Stimulated activated CD8-positive, alpha-beta memory T cell treated with anti-CD3 and anti-CD28 coated beads, Interleukin-2, amount 100 ng/mL, for 1 hour (primary cell): ENCODE measurements at places on chromosomes 11 and 22.

- no peak for DNase-seq
Observed at GRCh38 chr11:3982431-3982830, 112.2 kb upstream of the RRM1 start.

DNA sequence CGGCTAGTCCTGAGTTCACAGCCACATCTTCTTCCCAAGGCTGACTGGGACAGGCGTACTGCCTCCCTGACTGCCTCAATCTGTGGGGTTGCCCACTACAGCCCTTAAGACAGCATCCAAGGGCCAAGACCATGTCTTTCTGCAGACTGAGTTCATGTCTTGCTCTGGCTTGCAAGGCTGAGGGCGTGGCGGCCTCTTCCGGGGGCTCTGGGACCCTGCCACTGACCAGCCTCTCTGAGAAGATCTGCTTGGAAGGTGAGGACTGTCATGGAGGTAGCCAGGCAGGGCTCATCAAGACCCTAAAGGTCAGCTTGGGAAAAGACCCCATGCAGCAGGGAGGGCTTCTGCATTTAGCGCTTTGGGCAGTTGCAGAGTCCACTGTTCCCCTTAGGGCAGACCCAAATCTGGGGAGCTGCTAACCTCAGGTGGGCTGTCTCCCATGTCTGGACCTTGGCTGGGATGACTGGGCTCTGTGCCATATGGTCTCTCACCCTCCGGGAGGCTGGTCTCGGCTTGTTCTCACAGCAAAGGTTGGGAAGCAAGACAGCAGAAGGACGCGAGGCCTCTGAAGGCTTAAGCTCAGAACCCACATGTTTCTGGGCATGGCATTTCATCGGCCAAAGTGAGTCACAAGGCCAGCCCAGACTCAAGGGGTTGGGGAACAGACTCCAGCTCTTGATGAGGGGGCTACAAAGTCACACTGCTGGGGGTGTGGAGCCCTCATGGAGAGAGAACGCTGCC is 109.1 kb upstream of the LMO1 start:
- DNase-seq: no peak

DNA sequence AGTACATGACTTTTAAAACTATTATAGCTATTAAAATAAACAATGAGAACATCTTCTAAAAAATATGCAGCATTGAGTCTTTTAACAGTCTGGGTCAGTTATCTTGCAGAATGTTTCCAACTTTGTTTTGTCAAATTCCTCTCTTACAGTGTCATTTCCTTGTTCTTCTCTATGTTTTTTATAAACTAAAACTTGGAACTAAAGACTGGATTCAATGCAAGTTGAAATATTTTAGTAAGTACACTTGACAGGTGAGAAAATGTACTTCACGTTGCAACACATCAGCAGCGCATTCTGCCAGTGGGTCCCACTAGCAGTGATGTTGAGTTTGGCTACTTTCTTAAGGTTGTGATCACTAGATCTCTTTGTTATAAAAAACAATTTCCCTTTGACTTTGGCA is 1407.6 kb upstream of the RAG2 start:
- DNase-seq: no peak

DNA sequence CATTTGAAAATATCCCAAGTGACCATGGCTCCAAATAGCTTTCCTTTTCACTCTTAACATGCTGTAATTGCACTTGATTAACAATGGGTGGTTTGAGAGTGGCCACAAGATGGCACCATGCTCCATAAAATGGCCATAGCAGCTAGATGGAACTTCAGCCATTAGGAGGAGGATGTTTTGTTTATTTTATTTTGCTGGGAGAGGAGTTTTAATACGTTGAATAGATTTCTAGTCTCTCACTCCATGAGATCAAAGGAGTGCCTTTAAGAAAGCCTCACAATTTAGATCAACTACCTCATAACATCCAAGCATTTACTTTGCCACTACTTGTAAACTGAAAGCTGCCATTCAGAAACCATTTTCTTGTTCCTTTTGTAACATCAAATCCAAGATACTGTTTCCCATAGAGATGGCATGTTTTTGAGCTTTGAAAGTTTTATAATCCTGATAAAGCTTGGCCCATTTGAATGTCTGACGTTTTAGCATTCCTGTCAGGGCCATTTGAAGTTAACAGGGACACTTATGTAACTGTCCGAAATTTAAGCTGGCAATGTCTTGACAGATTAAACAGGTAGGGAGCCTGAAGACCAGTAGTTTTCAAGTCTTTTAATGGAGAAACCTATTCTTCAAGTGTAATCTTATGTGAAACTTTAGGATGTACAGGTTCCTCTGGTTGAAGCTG is 4.7 kb downstream of the FEN1 start:
- peak; percentile 39 for DNase-seq

DNA sequence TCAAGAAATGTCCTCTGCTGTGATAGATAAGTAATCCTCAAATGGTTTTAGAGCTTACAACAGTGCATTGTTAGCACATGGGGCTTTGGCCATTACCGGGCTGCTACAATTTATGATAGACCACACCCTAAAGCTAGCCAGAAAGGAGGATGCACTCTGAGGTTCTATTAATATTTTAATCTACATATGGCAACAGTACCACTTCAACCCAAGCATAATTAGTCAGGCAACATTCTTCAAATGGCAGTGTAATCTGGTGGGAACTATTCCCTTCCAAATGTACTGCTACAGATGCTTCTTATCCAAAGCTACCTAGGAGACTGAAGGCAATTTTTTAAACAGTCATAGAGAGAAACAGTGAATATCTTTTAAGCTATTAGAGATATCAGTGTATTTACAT is 697.6 kb downstream of the KCNA4 start:
- no peak for DNase-seq

GRCh38 chr11:63567044-63567840 is 4.1 kb upstream of the PLAAT2 start:
- DNase-seq: peak; percentile 36

GRCh38 chr22:39718921-39719475 is 148.4 kb downstream of the CACNA1I start:
- DNase-seq: no peak

DNA sequence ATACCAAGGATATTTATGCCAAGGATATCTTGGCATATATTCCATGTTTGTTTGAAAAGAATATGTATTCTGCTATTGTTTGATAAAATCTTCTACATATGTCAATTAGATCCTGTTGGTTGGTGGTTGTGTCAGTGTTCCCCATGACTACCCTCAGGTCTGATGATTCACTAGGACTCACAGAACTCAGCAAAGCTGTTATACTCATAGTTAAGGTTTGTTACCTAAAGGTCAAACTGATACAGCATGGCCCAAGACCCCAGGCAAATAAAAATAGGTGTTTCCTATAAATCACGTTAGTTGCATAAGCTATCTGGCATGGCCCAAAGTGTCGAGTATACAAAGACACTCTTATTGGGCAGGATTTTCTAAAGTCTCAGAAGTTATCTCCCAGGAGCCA is 30.2 kb upstream of the B3GNT6 start:
- no peak for DNase-seq

- DNase-seq: no peak
Observed at GRCh38 chr22:40400159-40400558, 29.8 kb downstream of the SGSM3 start.

DNA sequence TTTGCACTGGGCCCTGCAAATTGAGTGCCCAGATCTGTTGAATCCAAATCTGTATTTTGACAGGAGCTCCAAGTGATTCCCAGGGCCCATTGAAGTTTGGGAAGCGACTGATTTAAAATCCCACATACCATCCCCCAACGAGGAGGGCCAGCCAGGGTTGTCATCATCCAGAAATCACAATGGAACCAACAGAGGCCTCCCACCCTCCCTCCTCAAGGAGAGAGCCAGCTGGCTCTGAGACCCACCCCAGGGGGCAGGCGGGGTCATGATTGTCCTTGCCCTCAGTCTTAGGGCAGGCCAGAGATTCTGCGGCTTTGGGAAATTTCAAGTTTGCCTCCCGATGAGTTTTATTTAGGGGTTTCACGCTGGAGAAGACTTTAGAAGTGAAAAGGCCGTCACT is 358.2 kb downstream of the MN1 start:
- no peak for DNase-seq

DNA sequence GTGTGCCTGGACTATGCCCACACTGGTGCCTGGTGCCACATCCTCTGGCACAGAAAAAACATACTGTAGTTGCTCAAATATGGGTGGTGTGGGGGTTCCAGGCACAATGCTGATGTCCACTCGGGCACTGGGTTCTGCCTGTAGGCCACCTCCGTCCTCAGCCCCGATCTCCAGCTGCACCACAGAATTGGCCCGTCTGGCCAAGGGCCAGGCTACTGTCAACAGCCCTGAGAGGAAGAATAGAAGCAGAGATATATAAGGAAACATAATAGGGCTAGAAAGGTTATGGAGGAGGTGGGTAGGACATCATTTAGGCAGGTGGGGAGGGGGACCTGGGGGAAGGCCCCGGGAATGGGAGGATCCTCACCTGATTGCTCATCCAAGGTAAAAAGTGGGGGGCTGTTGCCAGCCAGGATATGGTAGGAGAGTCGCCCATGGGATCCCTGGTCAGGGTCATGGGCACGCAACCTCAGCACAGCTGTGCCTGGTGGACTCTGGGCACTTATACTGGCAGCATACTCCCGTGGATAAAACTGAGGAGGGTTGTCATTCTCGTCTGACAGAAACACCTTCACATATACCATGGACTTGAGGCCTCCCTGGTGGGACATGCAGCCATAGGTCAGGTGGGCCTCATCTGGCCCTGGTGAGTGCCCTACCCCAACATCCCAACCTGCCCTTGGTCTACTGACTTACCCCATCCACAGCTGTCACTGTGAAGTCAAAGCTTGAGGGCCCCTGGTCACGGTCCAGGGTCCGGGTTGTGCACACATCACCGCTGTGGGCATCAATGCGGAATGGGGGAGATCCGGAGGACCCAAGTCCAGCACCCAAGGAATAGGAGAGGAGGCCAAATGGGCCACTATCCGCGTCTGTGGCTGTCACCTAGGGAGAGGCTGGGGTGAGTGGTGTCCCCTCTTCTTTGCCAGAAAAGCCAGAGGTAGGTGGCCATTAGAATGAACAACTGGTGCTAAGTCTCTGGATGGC is 14.5 kb upstream of the TPP1 start:
- no peak for DNase-seq

GRCh38 chr11:34063061-34063795 is 11.7 kb downstream of the CAPRIN1 start:
- no peak for DNase-seq

GRCh38 chr22:37210041-37210803 is 2.1 kb downstream of the SSTR3 start:
- no peak for DNase-seq

GRCh38 chr11:100687630-100688395 is 725 bp downstream of the ARHGAP42 start:
- no peak for DNase-seq

GRCh38 chr11:62125316-62125715 is 1.5 kb downstream of the INCENP start:
- no peak for DNase-seq

- DNase-seq: no peak
Observed at GRCh38 chr11:12885717-12886239, 123.3 kb upstream of the RASSF10 start.

DNA sequence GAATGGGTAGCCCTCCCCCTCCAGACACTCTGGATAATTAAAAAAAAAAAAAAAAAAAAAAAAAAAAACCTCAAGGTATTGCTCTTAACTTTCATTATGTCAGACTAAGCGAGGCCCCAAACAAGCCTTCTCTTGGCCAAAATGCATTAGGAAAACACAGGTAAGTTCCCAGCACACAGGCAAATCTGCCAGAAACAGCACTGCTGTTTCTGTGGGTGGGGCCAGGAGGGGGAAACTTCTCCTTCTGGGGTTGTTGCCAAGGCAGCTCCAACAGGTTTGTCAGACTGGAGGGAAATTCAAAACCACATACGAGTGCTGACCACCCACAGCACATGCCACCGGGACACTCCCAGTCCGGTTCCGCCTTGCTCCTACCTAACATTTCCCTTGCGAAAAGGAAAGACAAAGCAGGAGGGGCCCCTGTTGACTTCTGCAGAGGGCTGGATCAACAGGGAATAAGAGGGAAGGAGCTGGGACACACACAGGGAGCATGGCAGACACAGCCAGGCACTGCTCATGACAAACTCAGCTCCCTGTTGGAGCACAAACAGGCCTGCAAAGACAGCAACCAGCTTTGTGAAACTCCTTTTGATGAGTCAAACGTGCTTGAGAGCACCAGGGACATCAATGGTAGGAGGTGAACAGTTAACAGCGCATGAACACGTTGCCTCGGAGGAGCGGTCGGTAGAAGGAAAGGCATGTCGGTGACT is 55.0 kb downstream of the MYH9 start:
- DNase-seq: no peak

- no peak for DNase-seq
Observed at GRCh38 chr22:50376085-50376651, 33.0 kb downstream of the PPP6R2 start.

- DNase-seq: no peak
Observed at GRCh38 chr11:13229136-13229535, 48.5 kb upstream of the BMAL1 start.

GRCh38 chr11:31805037-31805628 is 6.0 kb downstream of the PAX6 start:
- no peak for DNase-seq

GRCh38 chr11:61609000-61609979 is 28.4 kb upstream of the SYT7 start:
- DNase-seq: no peak

- DNase-seq: no peak
Observed at GRCh38 chr11:87136236-87136635, 98.5 kb downstream of the TMEM135 start.

- no peak for DNase-seq
Observed at GRCh38 chr11:77602381-77603088, 12.8 kb downstream of the AQP11 start.

- DNase-seq: no peak
Observed at GRCh38 chr22:35377735-35378134, 3.2 kb upstream of the HMOX1 start.

- DNase-seq: no peak
Observed at GRCh38 chr11:73652046-73652730, 5.8 kb downstream of the PLEKHB1 start.

DNA sequence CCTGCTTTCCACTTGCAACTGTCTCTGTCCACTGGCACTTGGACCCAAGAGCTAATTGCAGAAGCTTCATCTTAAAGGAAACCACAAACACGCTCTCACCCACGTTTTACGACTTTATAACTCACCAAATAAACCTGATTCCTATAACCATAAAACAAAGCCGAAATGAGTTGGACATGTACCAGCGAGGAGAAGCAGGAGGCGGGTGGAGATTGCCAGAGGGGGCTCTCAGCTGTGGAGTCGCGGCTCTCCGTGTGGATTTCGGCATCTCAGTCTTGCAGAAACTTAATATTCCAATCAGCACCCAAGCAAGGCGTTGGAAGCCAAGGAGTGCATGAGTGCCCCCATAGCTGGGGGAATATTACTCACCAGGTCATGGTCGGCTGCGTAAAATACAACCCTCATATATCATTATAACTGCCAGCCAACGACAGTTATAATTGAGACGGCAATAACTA is 483.6 kb downstream of the MN1 start:
- DNase-seq: no peak
